ENCODE measurements at places on chromosomes 7 and 10.

DNA sequence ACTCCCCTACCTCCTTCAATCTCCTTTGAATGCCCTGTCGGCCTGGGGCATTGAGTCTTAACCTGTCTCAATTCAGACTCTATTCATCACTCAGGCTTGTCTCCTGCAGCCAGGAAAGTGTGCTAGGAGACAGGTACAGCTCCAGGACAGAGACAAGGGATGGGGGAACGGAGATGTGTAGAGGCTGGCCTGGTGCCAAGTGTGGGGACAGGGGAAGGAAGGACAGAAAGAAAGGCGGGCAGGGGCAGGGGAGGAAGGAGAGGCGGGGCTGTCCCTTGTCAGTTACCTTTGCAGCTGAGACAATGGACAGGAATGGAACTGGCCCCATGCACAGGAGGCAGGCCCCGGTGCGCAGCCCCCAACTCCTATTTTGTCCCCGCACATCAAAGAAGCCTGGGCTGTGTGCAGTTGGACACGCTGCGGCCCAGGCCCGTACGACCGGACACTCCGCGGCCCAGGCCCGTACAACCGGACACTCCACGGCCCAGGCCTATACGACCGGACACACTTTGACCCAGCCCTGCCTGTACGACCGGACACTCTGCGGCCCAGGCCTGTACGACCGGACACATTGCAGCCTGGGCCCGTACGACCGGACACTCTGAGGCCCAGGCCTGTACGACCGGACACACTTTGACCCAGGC lies 36.9 kb downstream of the CHST15 start:
- no peak for DNase-seq

DNA sequence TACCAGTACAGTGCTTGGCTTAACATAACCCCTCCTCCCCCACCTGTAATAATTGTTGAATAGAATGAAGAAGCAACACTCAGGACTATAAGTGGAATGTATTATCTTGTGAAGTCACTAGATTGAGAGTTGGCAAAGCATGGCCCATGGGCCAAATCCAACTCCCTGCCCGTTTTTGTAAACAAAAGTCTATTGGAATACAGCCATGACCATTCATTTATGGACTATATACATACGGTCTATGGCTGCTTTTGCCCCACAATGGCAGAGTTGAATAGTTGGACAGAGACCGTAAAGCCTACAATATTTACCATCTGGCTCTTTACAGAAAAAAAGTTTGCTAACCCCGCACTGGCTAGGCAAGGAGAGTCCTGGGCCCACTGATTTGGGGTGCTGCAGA lies 48.1 kb upstream of the CYCS start:
- DNase-seq = no peak

- no peak for DNase-seq
Measured at GRCh38 chr7:158030071-158030470, 557.6 kb downstream of the PTPRN2 start.

DNA sequence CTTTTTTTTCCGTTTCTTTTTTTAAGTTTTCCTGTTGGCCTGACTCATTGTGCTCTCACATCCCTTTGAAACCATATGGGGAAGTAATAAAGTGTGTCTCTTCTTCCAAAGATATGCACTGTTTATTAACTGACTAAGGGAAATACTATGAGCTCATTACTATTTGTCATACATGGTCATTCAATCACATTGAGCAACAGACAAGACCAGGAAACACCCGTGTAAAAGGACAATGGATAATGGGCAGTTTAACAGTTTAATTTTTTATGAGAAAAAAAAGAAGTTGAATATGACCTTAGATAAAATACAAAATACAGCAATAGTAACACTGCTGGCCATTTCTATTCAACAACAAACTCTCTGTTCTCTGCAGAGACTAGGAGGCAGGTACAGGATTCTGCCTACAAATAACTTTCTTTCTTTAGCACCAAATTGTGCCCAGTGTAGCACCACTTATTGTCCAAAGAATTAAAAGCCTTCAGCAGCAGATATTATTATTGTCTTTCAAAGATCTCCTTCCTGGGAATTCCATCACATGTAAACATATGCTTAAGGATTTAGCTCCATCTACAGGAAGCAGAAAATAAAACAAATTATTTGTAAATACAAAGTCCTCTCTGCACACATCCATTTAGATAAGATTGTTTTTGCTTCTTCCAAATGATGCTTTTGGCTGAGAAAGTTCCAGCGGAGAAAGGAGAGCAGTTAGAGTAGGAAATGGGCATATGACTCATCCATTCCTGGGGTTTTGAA lies 55.0 kb upstream of the AKR1E2 start:
- no peak for DNase-seq

- DNase-seq = no peak
Measured at GRCh38 chr7:152383341-152384234, 52.2 kb downstream of the KMT2C start.
